ENCODE measurements at places on chromosomes 12 and 14. TPM values are rescaled to one million over a fixed set of nuclear protein-coding genes. Genes with fewer than 3 reads are reported as not detected.
A peak's percentile ranks its signal among the peaks of the same experiment; 100 is the strongest.

The BLOC1S1 gene
- total RNA-seq, result 173 TPM

The PGAM5 gene
- total RNA-seq, result 27.0 TPM

GRCh38 chr14:72892103-72892878 is 1.6 kb downstream of the DPF3 start:
- no peak for DNase-seq
- H3K27ac ChIP-seq, result no peak overlapping the region
- no peaks in the 10 kb centered on the region for H3K36me3 ChIP-seq
- no peaks in the 10 kb centered on the region for H3K27me3 ChIP-seq
- H3K4me1 ChIP-seq, result peaks cover 25% of the 10 kb centered on the region
- peak overlapping the region; percentile 80 for H3K4me3 ChIP-seq

GRCh38 chr12:15679151-15679550 is 110.0 kb downstream of the EPS8 start:
- peaks cover 4% of the 10 kb centered on the region for H3K4me1 ChIP-seq
- no peak overlapping the region for H3K4me3 ChIP-seq
- H3K27me3 ChIP-seq, result no peaks in the 10 kb centered on the region
- no peak overlapping the region for H3K27ac ChIP-seq
- no peaks in the 10 kb centered on the region for H3K36me3 ChIP-seq
- no peak for DNase-seq

DNA sequence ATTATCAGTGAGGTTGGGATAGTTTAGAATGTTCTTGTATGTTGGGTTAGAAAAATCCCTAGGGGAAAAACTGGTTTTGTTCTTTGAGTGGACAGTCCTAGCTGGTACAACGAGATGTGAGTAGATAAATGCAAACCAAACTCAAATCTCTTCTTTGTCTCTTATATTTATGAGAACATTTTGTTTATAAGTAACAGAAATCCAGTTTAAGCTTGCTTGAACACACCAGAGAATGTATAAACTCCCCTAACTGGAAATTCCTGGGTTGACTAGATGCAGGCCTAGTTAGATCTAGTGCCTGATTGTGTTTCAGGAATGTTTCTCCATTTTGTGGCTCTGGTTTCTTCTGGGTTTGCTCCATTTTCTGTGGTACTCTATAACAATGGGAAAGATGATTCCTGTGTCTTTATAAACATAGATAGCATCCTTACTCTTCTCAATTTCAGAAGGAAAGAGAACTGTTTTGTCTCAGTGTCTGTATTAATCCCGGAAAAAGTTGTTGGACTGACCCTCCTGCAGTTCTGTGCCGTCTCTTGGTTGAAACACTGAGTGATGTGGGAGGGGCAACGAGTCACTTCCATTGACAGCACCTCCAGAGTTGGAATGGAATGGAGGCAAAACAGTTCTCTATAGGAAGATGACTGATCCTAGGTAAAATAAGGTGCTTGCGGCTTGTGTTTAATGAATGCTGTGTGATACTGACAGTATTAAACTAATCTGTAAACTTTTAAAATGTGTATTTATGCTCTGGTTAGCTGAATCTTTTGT is 244.8 kb downstream of the TMTC2 start:
- no peaks in the 10 kb centered on the region for H3K27me3 ChIP-seq
- DNase-seq, result no peak
- no peaks in the 10 kb centered on the region for H3K4me1 ChIP-seq
- no peak overlapping the region for H3K27ac ChIP-seq

- H3K4me1 ChIP-seq, result peaks cover 36% of the 10 kb centered on the region
- peak overlapping the region; percentile 21 for H3K4me3 ChIP-seq
- H3K36me3 ChIP-seq, result peaks cover 6% of the 10 kb centered on the region
- DNase-seq, result no peak
Measured at GRCh38 chr12:120583478-120584030, 2.4 kb upstream of the POP5 start.

The PIK3C2G gene
- 1.7 TPM for total RNA-seq

The CCDC197 gene
- not detected for total RNA-seq

GRCh38 chr12:131616043-131616700 is 94.7 kb upstream of the SFSWAP start:
- no peak overlapping the region for H3K27ac ChIP-seq
- H3K36me3 ChIP-seq, result no peaks in the 10 kb centered on the region
- DNase-seq, result no peak

- no peaks in the 10 kb centered on the region for H3K27me3 ChIP-seq
- no peaks in the 10 kb centered on the region for H3K4me1 ChIP-seq
- H3K4me3 ChIP-seq, result no peak overlapping the region
- no peaks in the 10 kb centered on the region for H3K36me3 ChIP-seq
- no peak overlapping the region for H3K27ac ChIP-seq
Measured at GRCh38 chr14:22003461-22003860, 329.8 kb upstream of the OR4E1 start.

DNA sequence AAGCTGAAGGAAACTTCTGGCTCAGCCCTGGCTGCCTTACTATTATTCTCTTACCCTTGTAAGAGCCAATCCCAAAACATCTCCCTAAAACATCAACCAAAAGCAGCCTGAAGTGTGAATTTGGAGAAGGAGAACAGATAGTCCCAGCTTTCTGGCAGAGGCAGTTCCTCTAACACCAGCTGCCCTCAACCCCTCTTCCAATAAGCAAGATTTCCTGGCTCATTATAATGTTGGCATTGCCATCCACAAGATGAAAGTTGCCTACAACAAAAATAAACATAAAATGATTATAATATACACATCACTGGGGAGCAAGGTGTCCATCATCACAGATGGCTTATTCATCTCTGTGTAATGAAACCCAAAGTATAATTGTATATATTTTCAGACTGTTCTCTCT is 352.5 kb upstream of the CCDC196 start:
- no peak for DNase-seq
- no peaks in the 10 kb centered on the region for H3K36me3 ChIP-seq
- H3K27me3 ChIP-seq, result no peaks in the 10 kb centered on the region
- H3K4me3 ChIP-seq, result no peak overlapping the region
- H3K27ac ChIP-seq, result no peak overlapping the region
- no peaks in the 10 kb centered on the region for H3K4me1 ChIP-seq

The TAS2R9 gene
- not detected for total RNA-seq

DNA sequence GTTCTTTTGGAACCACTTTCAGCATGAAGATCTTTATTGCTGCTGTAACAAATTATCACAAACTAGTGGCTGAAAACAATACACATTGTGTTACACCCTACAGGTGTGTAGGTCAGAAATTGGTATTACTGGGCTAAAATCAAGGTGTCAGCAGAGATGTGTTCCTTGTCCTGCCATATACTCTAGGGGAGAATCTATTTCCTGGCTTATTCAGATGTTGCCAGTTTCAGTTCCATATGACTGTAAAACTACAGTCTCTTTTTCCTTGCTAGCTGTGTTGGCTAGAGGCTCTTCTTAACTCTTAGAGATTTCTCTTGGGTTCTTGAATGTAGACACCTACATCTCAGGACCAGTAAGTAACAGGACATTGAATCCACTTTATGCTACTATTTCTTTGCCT is 215.6 kb upstream of the PPFIA2 start:
- H3K4me1 ChIP-seq, result no peaks in the 10 kb centered on the region
- no peak overlapping the region for H3K27ac ChIP-seq
- no peaks in the 10 kb centered on the region for H3K36me3 ChIP-seq
- no peaks in the 10 kb centered on the region for H3K27me3 ChIP-seq
- H3K4me3 ChIP-seq, result no peak overlapping the region
- DNase-seq, result no peak

GRCh38 chr12:68559984-68560850 is 50.5 kb upstream of the RAP1B start:
- H3K27ac ChIP-seq, result no peak overlapping the region
- peaks cover 13% of the 10 kb centered on the region for H3K4me1 ChIP-seq
- no peak overlapping the region for H3K4me3 ChIP-seq
- no peaks in the 10 kb centered on the region for H3K27me3 ChIP-seq
- H3K36me3 ChIP-seq, result no peaks in the 10 kb centered on the region
